T-helper 17 cell (primary cell): ENCODE measurements at places on chromosomes 11 and 22. TPM values are rescaled to one million over a fixed set of nuclear protein-coding genes. Genes with fewer than 3 reads are reported as not detected.

GRCh38 chr11:75583718-75584658, 21.9 kb downstream of the SERPINH1 start:
- no peak for DNase-seq

- no peak for DNase-seq
Measured at GRCh38 chr11:20723366-20723765, 54.0 kb downstream of the NELL1 start.

GRCh38 chr11:88378422-88379066, 41.0 kb upstream of the CTSC start:
- DNase-seq, result no peak

GRCh38 chr11:103085758-103086365, 6.1 kb downstream of the DCUN1D5 start:
- no peak for DNase-seq

DNA sequence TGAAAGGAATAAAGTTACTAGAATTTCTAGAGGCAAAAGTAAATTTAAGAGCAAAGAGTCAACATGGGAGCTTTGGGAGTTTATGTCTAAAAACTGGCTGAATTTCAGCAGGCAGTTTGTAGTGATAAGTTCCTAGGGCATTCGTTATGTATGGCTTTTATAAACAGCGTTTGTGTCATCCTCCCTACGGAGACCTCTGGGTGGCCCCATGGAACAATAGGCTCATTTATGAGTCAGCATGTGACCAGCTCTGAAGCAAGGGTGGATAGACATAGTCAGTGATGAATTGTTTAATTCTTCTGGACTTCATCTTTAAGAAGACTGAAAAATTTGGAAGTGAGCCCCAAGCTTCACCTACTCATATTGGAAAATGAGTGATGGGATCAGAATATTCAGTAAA, 37.1 kb downstream of the SVIP start:
- DNase-seq, result no peak

GRCh38 chr11:71452199-71453036, 585 bp upstream of the NADSYN1 start:
- peak; percentile 38 for DNase-seq

GRCh38 chr22:33299245-33299956, 241.2 kb upstream of the SYN3 start:
- DNase-seq, result no peak

GRCh38 chr11:34044664-34045485, 6.7 kb upstream of the CAPRIN1 start:
- DNase-seq, result no peak

- no peak for DNase-seq
Measured at GRCh38 chr11:35057926-35058668, 80.9 kb upstream of the CD44 start.

DNA sequence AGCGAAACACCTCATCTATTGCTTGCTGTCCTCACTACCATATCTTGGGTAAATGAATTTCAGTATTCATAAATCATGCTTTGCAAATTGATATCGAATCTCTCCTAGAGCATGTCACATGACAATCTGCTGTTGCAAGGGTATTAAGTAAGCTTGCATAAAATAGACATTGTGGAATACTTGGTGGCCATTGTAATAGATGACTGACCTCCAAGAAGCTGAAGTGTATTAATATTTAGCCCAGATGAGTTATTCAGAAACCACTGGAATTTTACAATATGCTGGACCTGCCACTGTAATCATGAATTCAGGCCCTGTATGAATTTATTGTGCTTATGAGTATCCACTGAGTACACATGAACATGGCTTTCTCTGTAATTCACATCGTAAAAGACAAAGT, 289.7 kb upstream of the ARHGAP42 start:
- DNase-seq, result no peak

- peak; percentile 29 for DNase-seq
Measured at GRCh38 chr22:45164270-45165088, 754 bp downstream of the NUP50 start.

GRCh38 chr11:17296852-17297559, 20.5 kb downstream of the NUCB2 start:
- DNase-seq, result no peak

DNA sequence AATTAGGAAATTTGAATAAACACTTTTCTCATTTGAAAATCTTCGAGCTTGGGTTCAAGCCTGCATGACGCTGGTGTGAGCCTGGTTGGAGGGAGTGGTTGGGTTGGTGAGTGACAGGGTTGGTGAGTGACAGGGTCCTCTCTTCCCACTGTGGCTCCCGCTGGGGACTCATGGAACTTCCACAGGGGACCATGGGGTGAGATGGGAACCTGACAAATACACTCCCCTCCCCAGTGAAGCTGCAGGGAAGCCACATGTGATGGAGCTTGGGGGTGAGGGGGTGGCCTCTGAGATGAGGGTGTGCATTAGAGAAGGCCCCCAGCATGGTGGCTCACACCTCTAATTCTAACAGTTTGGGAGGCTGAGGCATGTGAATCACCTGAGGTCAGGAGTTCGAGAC, 66.8 kb downstream of the RTL6 start:
- no peak for DNase-seq

DNA sequence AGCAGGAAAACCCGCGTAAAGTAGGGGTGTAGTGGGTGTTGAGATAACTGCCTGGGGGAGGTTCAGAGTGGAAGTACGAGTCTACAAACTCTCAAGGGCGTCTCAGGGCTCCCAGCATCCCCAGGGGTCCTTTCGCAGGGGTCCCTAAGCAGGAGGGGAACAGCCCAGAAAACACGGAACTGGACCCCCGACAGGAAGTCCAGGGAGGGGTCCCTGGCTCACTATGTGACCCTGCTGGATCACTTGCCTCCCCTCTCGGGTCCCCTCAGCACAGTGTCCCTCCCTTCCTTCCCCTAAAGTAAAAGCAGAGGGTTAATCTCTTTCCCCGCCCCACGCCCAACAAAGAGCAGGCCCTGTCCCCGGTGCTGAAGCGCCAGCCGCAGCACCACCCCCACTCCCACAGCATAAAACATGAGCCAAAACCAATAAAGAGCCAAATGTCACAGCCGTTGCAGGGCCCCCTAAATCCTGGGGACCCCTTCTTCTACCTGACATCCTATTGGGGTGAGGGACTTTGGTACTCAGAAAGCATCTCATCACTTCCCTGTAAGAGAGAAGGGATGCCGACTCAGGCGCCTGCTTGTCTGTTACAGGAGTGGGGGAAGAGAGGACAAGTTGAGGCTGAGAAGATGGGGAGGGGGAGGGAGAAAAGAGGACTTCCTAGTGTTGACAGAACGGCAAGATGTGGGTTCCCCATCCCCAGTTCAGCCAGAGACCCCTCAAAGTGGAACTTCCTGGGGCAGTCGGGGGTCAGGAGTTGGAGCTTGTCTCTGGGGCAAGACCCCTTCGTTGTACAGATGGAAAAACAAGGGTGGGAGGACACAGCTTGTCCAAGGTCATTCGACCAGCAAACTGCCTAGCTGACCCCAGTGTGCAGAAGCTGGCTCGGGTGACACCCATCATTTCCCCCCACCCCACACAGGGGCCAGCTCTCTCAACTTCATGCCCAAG, 1.4 kb upstream of the NEFH start:
- no peak for DNase-seq

DNA sequence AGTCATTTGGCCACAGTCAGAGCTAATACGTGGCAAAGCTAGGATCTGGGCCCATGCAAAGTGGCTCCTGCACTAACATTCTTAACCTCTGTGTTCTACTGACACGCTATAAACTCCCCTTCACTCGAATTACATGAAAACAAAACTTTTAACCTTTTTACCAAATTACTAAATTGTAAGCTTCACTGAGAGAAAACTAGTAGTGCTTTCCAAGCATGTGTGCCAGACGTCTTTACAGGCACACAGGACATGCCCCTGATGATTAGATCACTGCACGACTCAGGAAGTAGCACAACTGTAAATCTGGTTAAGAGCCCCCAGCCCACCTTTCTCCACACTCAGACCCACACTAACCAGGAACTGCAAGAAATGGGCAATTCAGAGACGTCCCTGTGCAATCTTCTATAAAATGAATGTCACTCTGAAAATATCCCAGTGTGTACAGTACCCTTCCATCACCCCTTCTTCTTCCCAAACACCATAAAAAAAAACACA, 16.1 kb downstream of the PHF21A start:
- no peak for DNase-seq

Gene RGL4
- total RNA-seq, result 20.2 TPM

Gene TNNI2
- not detected for total RNA-seq

Gene FXYD6
- not detected for total RNA-seq

Gene ZNF215
- not detected for total RNA-seq

Gene EED
- total RNA-seq, result 48.7 TPM

Gene TRIM48
- not detected for total RNA-seq

Gene FAT3
- not detected for total RNA-seq

Gene SLC22A25
- total RNA-seq, result not detected

Gene ADM
- 2.0 TPM for total RNA-seq

Gene MMP8
- total RNA-seq, result not detected
